SJSA1 (cell line): ENCODE measurements at places on chromosomes 7 and 10.
A peak's percentile ranks its signal among the peaks of the same experiment; 100 is the strongest.

DNA sequence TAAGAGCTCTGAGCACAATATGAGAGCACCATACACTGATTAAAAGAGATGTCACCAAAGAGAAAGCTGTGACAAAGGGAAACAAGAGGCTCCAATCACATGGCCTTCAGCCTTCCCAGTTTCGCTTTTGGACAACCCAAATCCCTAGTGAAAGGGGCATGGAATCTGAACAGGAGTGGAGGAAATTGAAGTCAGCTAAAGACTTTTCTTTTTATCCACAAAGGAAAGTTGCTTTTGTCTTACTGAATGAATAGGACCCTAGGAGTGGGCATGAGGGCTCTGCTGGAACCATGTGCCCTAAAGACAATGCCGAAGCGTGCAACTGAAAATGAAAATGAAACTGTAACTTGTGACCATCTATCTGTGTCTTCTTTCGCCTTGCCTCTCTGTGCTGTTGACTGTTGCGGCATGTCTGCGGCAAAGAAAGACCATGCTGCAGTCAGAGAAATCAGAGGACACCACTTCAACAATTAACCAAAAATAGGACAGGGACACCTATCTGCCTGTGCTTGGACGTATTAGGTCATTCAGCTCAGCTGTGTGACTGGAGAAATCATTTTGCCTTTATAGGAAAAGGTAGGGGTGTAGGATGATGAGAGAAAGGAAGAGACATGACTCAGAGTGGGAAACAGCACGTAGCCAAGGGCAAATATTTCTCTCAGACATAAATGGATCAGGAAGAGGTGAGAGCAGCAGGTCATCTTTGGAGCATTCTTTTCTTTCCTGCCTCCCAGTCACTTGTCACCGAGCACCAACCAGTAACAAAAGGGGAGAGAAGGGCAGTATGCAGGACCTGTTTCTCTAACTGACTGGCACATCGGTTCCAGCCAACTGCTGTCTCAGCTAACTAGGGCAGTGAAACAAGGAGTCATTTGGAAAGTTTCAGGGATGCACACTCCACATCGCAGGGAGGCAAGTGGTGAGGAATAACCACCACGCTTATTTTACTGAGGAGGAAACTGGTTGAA, 12.3 kb downstream of the CAV2 start:
- peak; percentile 53 for DNase-seq

DNA sequence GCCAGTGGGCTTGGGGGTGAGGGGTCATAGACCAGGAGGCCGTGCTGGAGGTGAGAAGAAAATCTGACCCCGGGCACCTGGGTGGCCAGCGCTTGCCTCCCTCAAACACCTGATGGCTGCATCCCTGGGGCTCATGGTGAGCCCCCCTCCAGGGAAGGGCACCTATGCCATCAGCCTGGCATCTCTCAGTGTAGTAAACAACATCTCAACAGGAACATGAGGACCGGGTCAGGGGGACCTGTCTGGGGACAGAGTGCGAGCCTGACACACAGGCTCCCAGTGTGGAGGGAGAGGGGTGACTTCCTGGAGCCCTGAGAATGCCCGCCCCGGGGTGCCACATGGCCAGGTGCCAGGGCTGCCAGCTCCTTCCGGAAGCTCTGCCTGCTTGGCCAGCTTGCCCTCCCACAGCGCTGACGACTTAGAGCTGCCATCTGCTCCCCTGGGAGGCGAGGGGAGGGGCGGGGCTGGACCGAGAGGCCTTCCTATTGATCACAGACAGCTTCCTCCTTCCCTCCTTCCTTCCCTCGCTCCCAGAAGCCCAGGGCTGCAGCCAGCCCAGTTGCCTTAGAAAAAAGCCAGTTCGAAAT, 12.3 kb downstream of the STX1A start:
- DNase-seq = no peak

DNA sequence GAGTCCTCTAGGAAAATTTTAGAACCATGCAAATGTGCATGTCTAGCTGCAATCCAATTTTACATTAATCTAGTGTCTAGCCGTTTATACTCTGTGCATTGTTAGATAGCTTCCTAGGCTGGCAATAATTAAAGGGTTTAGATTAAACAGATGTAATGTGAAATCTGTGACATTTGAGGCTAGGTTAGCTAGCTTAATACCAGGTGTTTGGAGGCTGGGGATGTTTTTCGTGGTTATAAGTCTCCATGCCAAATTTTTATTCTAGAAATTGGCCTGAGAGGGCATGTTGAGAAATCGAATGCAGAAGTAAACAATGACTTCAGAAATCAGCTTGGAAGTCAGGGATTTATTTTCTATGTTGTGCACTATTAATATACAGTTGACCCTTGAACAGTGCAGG, 94.2 kb downstream of the ST7 start:
- DNase-seq = no peak

DNA sequence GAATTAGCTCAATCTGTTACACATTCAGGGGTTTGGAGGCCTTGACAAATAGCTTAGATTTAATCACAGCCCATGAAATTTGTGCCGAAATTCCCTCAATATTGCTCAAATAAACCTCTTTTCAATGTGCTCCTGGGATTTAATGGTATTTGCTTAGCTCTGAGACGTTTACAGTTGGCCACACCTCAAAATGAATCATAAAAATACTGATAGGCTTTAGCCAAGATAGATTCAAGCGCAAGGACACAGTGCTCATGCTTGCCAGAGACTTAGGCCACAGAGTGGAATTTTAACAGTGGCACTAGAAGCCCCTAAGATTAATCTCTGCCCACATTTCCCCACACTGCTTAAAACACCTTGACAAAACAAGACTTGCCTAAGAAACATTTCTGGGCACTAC, 2.3 kb upstream of the SEMA3C start:
- DNase-seq = no peak

DNA sequence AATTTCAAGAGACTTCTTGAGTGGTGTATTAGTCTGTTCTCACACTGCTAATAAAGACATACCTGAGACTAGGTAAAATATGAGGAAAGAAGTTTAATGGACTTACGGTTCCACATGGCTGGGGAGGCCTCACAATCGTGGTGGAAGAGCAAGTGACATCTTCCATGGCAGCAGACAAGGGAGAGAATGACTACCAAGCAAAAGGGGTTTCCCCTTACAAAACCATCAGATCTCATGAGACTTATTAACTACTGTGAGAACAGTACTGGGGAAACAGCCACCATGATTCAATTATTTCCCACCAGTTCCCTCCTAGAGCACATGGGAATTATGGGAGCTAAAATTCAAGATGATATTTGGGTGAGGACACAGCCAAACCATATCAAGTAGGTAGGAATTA, 150.5 kb downstream of the PCDH15 start:
- DNase-seq = no peak

- no peak for DNase-seq
Observed at GRCh38 chr10:101062232-101063049, 652 bp downstream of the KAZALD1 start.
